ENCODE measurements at places on chromosomes 12 and 14.
A peak's percentile ranks its signal among the peaks of the same experiment; 100 is the strongest.

GRCh38 chr12:120787889-120788288, 62.3 kb downstream of the ACADS start:
- no peak for DNase-seq

DNA sequence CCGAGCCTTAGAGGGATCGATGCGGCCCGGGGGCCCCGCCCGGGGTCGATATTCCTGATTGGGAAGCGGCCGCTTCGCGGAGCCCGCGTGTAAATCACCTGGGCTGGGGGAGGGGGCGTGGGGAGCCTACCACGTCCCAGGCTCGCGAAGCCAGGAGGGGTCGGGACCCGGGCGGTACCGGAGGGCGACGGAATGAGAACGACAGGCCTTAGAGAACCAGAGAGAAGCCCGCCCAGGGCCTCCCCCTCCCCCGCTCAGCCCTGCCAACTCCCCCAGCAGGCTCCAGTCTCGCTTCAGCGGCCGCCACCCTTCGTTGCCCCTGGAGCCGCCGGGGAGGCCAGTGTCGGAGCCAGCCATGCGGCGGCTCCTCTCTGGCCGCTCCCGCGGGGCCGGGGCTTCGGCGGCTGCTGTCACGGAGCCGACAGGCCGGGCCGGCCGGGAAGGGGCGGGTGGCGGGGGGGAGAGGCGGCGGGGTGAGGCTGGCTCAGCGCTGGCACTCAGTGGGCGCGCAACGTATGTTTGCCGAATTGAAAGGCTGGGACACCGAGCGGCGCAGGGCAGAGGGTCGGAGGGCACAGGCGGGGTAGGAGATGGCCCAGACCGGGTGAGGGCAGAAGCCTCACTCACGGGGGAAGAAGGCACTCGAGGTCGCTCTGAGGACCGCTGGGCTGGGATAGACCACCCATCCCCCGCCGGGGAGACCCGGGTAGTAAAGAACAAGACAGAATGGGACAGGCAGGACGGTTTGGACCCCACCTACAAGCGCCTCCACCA, 1.4 kb upstream of the DNAJC22 start:
- no peak for DNase-seq

DNA sequence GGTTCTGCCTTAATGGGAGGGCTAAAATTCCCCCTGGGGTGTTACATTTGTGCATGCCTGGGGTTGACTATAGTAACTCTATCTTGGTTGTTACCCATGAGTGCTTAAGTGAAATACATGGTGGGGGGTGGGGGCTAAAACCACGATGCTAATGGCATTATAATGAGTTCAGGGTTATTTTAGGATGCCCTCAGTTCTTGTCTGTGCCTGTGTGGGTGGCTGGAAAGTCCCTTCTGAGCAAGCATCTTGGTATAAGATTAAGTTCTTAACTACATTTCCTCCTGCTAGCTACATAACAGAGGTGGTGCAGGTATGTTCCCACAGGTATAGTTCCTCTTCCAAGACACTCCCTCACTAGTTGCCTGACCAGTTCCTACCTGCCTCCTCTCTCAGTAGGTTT, 822.3 kb downstream of the LRFN5 start:
- DNase-seq: no peak

GRCh38 chr14:30005114-30005808, 77.6 kb upstream of the PRKD1 start:
- peak; percentile 8 for DNase-seq

DNA sequence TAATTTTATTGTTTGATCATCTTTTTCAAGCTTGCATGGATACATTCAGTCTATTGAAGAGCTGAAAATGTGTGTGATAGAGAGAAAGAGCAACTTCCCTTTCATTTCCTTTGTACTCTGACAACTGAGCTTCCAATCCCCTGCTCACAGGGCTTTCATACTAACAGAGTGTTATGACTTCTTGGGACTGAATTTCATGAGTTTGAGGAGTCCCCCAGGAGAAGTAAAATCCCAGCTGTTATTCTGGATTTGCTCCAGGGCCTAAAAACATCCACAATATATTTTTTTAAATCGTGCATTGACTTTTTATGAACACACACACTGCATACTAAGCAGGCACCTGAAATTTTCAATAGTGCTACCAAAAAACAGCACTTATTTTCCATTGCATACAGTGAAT, 195.8 kb upstream of the CAND1 start:
- DNase-seq: no peak

GRCh38 chr14:95896498-95897135, 20.0 kb downstream of the TUNAR start:
- no peak for DNase-seq

GRCh38 chr12:46946137-46946536, 120.3 kb upstream of the SLC38A4 start:
- no peak for DNase-seq

DNA sequence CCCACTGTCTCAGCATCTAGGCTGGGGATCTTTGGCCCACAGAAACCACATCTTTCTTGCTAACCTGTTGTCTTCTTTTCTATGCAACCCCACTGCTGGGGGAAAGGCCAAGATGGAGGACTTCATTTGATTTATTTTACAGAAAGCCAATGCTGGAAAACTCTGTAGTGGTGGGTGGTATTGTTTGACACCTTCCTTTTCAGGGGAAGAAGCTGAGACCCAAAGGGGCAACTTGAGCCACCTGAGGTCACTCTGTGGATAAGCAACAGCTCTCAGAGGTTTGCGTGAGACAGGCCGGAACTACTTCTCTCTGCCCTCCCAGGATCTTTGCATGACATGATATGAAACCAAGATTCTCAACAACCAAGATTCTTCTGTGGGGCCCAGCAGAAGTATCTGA, 645.2 kb downstream of the VRK1 start:
- DNase-seq: no peak

- DNase-seq: no peak
Measured at GRCh38 chr12:108181095-108181454, 52.0 kb downstream of the WSCD2 start.

DNA sequence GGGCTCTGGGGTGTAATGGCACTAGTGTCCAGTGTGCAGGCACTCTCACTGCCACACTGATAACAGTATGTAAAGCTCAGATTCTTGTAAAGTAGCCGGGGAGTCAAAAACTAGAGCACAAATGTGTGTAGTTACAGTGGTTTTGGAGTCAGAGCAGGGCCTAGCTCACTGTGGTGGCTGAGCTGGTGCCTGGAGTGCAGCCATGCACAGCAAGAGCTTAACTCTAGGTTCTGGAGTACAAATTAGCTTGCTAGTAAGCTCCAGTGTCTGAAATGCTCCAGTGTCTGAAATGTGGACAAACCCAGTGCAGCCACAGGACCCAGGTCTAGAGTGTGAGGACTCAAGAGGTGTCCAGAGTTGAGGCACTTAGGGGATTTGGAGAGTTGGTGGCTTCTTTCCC, 149.2 kb downstream of the MSRB3 start:
- no peak for DNase-seq

Data from GM19239 (cell line).